ENCODE measurements at places on chromosomes 12 and 14.

- DNase-seq = no peak
These were observed 145.3 kb downstream of the NTF3 start for GRCh38 chr12:5577211-5577612.

DNA sequence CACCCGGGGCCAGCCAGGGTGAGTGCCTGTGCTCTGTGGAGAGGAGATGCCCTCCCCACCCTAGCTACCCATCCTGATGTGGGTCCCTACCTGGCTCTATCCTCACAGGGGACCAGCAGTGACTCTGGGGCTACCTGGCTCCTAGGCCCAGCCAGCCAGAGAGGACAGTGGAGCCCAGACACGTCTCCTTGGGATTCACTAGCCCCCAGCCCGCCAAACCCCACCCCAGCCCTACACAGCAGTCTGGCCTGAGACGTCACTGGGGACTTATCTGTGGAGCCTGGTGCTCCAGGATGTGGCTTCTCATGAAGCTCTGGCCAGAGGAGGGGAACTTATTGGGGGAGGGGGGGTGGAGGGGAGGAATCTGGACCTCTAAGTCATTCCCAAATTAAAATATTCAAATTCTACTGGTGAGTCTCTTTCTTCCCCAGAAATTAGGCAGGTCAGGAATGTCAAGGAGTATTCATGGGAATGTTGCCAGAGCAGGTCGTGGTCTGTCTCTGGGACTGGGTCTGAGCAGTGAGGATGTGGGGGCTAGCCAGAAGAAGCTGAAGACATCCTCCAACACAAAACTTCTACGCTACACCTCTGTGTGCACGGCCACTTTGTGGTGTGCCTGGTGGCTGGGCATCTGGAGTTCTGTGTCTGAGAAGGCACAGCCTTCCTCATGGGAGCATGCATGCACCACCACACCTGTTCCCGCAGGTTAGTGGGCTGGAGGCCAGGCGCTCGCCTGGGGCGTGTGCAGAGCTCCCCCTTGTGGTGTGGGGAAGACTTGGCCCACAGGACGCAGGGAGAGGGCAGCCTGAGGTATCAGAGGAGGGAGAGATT, 2.7 kb downstream of the CMTM5 start:
- peak; percentile 18 for DNase-seq

- peak; percentile 90 for DNase-seq
These were observed 73.9 kb downstream of the ARMH4 start for GRCh38 chr14:58078068-58078467.

DNA sequence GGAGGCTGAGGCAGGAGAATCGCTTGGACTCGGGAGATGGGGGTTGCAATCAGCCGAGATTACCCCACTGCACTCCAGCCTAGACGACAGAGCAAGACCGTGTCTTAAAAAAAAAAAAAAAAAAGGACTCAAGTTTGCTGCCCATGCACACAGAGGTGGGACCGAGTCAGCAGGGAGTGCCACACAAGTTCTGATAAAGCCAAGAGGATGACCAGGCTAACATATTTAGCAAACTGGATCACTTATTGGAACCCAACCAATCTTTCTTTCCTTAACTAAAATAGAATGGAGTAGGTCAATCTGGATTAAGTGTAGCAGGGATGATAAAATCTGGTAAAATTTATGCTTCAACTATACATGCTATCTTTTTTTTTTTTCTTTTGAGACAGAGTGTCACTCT, 190.4 kb upstream of the FOXN3 start:
- no peak for DNase-seq

DNA sequence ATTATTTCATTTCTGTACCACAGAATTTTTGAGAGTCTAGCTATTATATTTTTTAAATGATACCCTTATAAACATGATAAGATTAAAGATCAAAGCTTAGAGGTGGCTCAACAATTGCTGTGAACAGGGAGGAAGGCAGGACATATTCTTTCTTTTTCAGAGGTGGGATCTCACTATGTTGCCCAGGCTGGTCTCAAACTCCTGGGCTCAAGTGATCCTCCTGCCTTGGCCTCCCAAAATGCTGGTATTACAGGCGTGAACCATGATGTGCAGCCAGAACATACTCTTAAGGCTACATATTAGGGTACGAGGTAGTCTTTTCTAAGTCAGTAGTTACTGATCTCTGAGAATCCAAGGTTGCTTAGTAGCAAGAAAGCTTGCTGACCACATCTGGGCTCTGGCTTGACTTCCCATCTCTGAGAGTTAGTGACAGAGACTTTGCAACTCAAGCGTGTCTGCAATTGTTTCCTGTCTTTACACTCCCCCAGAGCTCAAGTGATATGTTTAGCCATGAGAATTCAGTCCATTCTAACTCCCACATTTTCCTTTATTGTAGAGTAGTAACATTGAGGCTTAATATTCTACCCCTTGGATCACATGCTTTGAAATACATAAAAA, 8.6 kb downstream of the RAB5B start:
- DNase-seq = peak; percentile 81

DNA sequence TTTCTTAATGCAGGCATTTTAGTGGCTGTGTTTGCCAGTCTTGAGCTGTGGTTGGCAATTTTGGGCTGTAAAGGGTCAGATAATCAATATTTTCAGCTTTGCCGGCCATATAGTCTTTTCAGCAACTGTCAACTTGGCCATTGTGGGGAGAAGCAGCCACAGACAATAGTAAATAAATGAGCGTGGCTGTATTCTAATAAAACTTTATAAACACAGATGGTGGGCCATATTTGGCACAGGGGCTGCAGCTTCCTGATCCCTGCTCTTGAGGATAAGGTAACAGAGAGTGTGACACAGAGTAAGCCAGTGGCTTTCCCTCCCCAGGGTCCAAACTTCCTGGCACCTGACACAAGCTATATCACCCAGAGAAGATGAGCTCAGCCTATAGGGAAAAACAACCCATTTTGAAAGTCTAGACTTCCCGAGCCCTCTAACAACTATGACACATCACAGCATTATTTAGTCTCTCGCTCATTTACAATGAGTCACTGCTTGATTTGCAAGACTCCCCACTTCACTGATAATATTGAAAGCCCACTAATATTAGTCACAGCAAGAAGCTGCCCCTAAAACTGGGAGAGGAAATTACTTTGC, 163.1 kb upstream of the TMPO start:
- DNase-seq = peak; percentile 92

GRCh38 chr12:29741342-29742241, 42.1 kb downstream of the TMTC1 start:
- peak; percentile 21 for DNase-seq

- DNase-seq = no peak
These were observed 21.2 kb upstream of the DLGAP5 start for GRCh38 chr14:55212634-55213033.

DNA sequence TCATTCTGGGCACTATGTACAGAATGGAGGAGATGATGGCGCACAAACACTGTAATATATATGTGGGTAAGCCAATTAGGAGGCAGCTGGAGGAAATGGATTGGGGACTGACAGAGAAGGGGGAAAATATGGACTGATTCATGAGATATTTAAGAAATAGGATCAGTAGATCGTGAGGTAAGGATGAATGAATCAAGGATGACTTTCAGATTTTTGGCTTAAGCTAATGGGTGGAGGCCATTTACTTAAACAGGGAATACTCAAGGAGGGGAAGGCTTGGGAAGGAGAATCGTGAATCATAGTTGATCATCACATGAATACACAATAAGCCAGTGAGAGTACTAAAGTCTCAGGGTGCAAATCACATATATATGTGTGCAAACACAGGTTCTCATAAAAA, 11.2 kb upstream of the GNPNAT1 start:
- DNase-seq = no peak

- DNase-seq = no peak
These were observed 136.0 kb downstream of the ADGRD1 start for GRCh38 chr12:131089531-131090273.

- no peak for DNase-seq
These were observed 40.7 kb downstream of the NKX2-1 start for GRCh38 chr14:36479344-36479743.

DNA sequence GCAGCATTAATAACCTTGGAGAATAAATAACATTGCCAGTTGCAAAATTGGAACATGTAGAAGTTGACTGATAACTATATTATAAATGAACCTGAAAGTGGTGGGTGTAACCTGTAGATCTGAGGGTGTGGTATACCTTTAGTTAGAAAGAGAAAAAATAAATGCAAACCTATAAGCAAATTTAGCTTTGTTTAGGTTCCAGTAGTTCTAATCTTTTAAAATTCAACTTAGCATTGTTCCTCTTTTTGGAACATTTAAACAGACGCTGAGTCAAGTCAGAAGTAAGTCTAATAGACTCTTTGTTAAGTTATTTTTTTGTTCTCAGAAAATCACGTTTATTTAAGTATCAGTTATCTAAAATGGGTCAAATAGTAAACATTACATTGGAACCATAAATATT, 120.0 kb downstream of the DNAI7 start:
- DNase-seq = no peak

DNA sequence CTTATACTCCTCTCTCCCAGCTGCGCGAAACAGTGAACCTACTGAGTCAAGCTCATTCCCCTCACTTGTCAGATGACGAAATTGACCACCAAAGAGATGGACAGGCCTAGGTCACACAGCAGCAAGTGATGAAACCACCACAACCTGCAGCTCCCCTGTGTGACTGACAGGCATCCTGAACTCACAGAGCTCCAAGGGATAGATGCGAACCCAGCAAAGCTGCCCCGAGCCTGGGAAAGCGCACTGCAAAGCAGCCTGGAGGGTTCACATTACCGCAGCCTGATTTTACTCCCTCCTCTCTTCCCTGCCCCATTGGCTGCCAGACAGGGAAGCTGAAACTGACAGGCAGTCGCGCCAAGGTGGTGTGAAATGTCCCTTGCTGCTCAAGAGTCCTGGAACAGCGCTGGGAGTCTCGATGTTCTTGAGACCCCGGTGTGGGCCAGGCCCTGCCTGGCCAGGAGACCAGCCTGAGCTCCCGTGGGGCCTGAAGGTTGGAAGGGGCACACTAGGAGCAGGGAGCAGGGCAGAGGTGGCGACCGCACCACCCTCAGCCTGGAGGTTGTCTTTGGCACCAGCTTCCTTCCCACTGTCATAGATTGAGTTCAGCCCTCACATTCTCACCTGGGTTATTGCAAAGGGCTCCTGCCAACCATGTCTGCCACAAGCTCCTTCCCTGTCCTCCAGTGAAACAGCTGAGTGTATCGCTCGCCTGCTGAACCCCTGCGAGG, 36.3 kb downstream of the SNRNP35 start:
- DNase-seq = no peak

DNA sequence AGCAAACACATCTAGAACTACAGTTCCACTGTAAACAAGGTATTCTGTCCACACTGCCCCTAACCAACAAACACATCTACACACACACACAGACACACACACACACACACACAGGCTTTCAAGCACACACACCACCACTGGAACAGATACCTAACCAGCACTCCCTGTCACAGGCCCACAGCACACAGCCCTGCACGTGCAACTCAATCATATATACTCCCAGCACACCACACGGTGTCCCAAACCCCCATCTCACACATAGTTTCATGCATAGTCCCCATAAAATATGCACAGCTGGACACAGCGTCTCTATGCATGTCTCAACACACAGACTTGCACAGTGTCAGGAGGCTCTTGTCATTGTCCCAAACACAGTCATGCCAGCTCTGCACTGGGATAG, 27.6 kb downstream of the KRT8 start:
- DNase-seq = no peak

DNA sequence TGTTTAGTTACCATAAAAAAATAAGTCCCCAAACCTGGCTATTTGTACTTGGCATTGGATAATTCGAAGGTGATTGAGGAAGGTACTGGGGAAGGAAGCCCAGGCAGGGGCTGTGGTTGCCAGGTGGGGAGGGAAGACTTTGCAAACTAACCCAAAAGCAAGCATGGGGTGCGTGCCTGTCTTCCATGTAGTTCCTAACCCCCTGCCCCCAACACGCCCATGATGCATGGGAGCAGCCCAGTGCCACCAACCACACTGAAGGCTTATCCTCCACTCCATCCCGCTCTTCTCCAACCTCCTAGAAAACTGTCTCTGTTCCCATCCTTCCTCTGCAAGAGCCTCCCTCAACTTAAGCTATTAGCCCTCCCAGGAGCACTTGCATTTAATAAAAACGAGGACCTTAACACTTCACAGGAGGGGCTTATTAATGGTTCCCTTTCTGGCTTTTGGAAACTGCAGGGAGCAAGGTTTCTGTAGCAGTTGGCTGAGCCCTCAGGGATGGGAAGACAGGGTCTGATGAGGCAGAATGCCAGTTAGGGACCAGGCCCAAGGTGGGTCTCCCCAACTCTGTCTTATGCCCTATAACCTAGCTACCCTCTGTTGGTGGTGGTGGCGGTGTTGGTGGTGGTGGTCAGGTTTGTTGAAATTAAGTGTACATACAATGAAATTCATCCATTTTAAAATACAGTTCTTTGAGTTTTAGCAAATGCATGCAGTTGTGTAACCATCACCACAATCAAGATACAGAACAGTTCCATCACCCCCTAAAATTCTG, 96.0 kb downstream of the ZFP36L1 start:
- DNase-seq = no peak

All from renal cortical epithelial cell (primary cell).